ENCODE measurements at places on chromosomes 1 and 21.

DNA sequence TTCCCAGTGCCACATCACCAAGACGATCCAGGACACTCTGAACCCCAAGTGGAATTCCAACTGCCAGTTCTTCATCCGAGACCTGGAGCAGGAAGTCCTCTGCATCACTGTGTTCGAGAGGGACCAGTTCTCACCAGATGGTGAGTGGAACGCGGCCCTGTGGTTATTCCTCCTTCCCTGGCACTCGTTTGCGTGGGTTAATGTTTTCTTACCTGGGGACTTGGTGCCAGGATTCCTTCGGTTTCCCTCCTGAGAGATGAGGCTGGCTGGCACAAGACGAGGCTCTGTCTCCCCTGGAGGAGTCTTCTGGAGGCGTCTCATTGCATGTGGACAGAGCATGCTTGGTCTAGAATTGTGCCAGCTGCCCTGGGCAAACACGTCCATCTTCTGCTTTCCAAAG, 29.3 kb downstream of the ATP5PO start:
- DNase-seq: no peak

DNA sequence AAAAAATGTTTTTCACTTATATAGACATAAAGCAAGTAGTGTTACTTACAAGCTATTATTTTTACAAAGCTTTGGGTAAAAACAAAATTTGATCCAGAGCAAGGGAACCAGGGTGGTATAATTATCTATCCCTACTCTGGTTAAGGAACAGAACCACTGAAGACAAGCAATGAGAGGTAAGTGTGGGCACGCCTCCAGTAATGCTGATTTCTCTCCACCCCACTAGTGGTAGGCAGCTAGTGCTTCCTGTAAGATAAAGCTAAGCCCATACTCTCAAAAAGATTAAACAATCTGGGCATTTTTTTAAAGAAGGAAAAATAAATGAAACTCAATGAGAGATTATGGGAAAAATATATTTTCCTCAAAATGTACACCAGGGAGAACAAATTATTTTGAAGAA, 22.1 kb downstream of the TFB2M start:
- DNase-seq: no peak

GRCh38 chr1:224859651-224860050, 69.8 kb upstream of the DNAH14 start:
- no peak for DNase-seq

- no peak for DNase-seq
Measured at GRCh38 chr1:178579562-178579961, 66.7 kb downstream of the TEX35 start.

GRCh38 chr1:186498695-186499389, 37.9 kb upstream of the PDC start:
- no peak for DNase-seq

DNA sequence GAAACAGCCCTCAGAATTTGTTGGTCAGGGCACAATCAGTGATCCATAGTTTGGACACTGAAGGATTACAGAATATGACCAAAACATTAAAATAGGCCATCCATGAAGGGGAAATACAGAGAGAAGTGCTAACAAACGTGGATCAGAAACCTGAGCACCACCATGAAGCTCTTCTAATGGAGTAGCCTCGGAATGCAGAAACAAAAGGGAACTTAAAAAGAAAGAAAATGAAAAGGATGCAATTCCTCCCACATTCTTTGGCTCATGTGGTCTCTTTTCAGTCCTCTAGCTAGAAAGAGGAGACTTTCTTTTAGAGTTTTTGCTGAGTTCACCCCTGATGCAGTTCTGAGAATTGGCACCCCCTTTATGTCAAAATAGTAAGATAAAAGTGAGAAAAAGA, 989.8 kb upstream of the B3GALT2 start:
- no peak for DNase-seq

- DNase-seq: no peak
Measured at GRCh38 chr1:72281144-72281543, 1.2 kb downstream of the NEGR1 start.

- no peak for DNase-seq
Measured at GRCh38 chr1:37424523-37424922, 49.9 kb upstream of the ZC3H12A start.

- DNase-seq: no peak
Measured at GRCh38 chr1:183480971-183481441, 8.7 kb downstream of the SMG7 start.

DNA sequence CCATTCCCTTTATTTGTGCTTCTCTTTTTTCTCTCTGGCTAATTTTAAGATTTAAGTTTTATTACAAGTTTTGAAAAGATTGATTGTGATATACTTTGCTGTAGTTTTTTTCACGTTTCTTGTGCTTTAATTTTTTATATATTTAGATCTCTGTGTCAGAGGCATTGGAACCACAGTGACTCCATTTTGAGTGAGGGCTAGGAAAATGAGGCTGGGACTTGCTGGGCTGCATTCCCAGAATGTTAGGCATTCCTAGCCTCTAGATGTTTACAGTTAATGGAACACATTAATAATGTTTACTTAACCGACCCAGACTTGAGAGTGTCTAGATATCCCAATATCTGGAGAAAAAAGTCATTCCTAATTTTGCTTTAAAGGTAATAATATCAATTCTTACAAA, 939.4 kb downstream of the BRINP3 start:
- no peak for DNase-seq

DNA sequence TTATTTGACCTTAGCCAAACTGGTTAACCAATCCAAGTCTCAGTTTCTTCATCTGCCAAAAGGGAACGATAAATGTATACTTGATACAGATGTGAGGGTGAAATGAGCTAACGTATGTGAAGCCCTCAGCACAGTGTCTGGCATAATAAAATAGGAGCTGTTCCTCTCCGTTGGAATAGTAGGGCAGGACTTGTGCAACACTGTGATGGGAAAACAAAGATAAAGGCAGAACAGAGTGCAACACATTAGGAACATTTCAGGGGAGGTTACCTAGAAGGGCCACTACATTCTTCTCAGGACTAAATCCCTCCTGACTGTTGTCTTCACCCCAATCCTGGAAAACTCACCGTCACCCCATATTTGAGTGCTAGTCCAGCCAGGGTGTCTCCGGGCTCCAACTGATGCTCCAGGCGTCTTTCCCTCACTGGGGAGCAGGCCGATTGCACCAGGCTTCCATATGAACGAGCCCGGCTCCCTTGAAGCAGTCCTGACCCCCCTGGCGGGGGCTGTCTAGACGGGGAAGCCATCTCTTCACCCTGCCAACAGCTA, 896 bp downstream of the LYSMD1 start:
- no peak for DNase-seq

GRCh38 chr1:67429011-67429527, 1.1 kb downstream of the SERBP1 start:
- DNase-seq: peak; percentile 27

DNA sequence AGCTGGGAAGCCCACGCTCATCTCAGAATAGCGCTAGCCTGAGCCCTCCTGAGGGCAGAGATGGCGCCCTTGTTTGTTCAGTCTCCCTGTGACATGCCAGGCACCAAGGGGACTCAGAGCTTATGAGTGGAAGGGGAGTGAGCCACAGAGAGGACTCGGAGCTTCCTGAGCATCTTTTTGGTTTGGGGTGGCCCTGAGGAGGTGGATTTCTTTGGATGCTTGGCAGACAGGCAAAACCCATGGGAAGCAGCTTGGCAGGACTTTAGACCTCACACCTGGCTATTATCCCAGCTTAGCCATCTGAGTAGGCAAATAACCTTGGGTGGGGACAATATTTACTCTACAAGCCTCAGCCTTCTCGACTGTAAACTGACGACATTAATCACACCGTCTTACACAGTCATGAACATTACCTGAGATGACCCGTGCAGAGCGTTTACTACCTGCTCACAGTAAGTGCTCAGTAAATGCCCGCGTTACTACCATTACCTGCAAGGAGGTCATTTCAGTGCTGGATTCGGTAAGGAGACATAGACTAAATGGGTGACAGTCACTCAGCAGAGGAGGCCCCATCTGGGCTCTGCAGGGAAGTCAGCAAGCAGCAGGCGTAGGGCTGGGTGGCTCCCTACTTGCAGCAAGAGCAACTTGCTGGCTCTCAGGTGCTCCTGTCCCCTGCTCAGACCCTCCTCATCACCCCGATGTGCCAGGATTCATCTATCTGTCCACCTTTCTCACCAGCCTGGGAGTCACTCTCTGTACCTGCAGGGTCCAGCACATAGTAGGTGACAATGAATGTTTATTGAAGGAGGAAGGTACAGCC, 54.9 kb downstream of the KLHDC7A start:
- DNase-seq: no peak

DNA sequence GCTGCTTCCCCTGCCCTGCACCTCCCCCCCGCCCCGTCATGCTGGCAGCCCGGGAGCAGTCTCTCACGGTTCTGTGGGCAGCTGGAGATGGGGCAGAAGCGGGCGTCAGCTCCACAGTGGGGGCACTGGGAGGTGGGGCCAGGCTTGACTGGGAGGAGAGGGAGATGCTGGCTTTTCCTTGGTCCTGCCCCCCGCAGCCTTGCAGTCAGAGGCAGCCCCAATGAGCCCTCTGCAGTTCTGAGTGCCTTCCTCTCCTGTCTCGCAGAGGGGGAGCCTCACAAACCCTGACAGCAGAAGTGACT, 21.7 kb downstream of the ARHGEF10L start:
- DNase-seq: no peak

GRCh38 chr1:232667094-232667777, 37.3 kb upstream of the SIPA1L2 start:
- no peak for DNase-seq

DNA sequence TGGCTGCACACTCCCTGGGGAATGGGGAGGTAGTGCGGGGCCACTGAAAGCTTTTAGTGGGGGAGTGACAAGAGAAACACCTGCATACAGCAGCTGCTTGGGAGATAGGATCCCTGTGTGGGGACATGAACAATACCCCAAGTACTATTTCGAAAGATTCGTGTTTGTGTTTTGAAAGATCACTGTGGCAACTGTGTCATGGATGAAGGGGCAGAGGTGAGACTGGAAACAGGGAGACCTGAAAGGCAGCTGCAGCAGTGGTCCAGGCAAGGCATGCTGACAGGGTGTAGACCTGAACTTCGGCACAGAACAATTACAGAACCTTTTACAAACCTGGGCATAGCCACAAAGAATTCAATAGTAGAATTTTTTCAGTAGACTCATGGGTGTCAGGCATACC, 32.9 kb downstream of the TENT5C start:
- no peak for DNase-seq

- no peak for DNase-seq
Measured at GRCh38 chr1:111825217-111825616, 69.5 kb downstream of the DDX20 start.

DNA sequence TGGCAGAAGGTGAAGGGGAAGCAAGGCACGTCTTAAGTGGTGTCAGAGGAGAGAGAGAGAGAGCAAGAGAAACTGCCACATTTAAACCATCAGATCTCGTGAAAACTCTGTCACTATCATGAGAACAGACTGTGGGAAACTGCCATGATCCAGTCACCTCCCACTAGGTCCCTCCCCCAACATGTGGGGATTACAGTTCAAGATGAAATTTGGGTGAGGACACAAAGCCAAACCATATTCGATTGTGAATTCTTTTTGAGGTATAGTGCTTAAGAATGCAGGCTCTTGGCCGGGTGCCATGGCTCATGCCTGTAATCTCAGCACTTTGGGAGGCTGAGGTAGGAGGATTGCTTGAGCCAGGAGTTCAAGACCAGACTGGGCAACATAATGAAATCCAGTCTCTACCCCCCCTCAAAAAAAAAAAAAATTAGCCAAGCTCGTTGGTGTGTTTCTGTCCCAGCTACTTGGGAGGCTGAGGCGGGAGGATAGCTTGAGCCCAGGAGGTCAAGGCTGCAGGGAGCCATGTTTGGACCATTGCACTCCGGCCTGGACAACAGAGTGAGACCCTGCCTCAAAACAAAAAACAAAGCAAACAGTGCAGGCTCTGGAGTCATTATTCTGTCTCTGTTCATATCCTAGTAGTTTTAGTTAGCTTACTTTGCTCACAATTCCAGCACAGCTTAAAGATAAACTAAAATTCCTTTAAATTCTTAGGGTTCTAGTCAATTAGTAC, 6.0 kb downstream of the ZCCHC17 start:
- no peak for DNase-seq

DNA sequence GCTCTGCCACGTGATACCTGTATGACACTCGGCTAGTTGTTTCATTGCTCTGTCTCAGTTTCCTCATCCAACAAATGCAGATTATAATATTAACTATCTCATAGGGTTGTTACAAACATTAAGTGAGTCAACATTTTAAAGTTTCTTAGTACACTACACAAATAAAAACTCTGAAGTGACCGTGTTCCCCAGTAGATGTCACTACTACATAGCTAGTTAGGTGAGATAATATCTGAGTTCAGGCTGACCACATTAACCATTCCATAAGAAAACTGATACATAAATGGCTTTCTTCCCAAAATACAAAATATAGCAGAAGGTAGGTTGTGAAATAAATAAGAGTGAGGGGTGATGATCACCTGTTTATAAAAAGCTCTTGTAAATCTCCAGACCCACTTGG, 214.1 kb downstream of the NUF2 start:
- no peak for DNase-seq

DNA sequence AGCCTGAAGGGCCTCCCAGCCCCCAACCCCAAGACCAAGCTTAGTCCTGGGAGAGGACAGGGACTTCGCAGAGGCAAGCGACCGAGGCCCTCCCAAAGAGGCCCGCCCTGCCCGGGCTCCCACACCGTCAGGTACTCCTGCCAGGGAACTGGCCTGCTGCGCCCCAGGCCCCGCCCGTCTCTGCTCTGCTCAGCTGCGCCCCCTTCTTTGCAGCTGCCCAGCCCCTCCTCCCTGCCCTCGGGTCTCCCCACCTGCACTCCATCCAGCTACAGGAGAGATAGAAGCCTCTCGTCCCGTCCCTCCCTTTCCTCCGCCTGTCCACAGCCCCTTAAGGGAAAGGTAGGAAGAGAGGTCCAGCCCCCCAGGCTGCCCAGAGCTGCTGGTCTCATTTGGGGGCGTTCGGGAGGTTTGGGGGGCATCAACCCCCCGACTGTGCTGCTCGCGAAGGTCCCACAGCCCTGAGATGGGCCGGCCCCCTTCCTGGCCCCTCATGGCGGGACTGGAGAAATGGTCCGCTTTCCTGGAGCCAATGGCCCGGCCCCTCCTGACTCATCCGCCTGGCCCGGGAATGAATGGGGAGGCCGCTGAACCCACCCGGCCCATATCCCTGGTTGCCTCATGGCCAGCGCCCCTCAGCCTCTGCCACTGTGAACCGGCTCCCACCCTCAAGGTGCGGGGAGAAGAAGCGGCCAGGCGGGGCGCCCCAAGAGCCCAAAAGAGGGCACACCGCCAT, 21.9 kb upstream of the ARF1 start:
- no peak for DNase-seq

- DNase-seq: no peak
Measured at GRCh38 chr1:232037774-232038388, 411.3 kb downstream of the DISC1 start.

- DNase-seq: no peak
Measured at GRCh38 chr1:42142894-42143675, 10.1 kb upstream of the GUCA2B start.

GRCh38 chr1:50208315-50208714, 99.6 kb downstream of the ELAVL4 start:
- no peak for DNase-seq

- DNase-seq: no peak
Measured at GRCh38 chr1:41558761-41559171, 74.3 kb upstream of the EDN2 start.

- no peak for DNase-seq
Measured at GRCh38 chr21:24076179-24076578, 1531.1 kb downstream of the MRPL39 start.
